ENCODE measurements at places on chromosomes 4 and X.

GRCh38 chrX:9532349-9532748 lies 67.5 kb downstream of the TBL1X start:
- no peak for DNase-seq

DNA sequence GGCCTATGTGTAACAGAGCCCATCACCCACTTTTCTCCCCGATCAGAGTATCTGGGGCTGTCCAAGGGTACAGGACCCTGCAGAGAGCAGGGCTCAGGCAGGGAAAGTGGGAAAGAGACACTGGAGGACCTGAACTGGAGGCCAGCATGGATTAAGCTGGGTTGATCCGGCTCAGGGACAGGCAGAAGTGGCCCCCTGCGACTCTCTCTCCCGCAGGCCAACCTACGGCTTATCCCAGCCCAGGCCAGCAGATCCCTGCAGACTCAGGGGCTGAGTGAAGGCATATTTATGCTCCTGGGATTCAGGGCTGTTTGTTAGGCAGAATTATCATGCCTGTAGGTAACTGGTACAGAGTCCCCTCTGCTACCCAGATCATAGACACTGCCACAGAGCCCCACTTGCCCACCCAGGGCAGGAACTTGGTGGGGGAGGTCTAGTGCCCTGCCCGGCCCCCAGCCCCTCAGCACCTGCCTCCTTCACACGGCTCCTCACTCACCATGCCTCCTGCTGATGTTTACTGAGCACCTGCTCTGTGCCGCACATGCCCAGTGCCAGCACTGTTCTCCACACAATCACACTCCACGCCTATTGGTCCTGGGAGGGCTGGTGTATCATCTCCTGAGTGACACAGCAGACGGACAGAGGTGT lies 87.3 kb downstream of the ADRA2C start:
- DNase-seq = no peak

GRCh38 chr4:75512386-75513211 lies 1.6 kb downstream of the RCHY1 start:
- no peak for DNase-seq

DNA sequence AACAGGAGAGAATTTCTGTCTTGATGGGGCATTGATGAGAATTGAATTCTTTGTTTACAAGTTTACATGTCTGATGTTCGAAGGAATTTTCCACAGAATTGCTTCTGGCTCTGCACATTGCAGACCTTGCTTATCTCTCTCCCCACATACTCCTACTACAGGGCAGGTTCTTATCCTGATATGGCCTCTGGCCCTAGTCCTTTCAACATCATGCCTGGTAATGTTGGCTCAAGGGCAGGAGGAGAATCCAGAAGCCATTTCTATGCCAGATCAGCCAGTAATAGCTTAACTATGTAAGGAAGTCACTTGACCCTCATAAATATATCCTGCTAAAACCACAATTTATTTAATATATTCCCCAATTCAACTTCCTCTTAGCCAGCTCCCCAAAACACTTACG lies 24.3 kb upstream of the TSPAN5 start:
- DNase-seq = no peak

GRCh38 chr4:133095591-133095990 lies 53.5 kb upstream of the PCDH10 start:
- DNase-seq = no peak

DNA sequence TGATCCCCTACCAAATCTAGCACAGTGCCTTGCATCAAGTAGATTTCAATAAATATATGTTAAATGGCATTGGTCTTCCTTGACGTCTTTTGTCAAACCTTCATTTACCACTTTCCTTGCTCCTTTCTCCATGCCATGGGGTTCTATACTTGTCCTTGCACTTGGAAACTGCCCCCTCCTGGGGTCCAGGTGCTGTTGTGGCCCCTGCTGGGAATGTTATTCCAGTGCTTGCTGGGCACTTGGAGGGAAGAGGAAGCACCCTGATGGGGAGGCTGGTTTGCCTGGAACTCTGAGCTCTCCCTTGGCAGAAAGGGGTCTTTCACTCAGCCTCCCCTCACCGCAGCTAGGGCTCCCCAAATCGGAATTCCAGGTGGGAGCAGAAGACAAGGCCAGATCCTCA lies 18.9 kb downstream of the ZNF275 start:
- DNase-seq = no peak

- no peak for DNase-seq
These were observed 40.6 kb upstream of the SERTM2 start for GRCh38 chrX:111470681-111471403.

GRCh38 chr4:156596026-156596425 lies 375.6 kb downstream of the PDGFC start:
- DNase-seq = no peak

DNA sequence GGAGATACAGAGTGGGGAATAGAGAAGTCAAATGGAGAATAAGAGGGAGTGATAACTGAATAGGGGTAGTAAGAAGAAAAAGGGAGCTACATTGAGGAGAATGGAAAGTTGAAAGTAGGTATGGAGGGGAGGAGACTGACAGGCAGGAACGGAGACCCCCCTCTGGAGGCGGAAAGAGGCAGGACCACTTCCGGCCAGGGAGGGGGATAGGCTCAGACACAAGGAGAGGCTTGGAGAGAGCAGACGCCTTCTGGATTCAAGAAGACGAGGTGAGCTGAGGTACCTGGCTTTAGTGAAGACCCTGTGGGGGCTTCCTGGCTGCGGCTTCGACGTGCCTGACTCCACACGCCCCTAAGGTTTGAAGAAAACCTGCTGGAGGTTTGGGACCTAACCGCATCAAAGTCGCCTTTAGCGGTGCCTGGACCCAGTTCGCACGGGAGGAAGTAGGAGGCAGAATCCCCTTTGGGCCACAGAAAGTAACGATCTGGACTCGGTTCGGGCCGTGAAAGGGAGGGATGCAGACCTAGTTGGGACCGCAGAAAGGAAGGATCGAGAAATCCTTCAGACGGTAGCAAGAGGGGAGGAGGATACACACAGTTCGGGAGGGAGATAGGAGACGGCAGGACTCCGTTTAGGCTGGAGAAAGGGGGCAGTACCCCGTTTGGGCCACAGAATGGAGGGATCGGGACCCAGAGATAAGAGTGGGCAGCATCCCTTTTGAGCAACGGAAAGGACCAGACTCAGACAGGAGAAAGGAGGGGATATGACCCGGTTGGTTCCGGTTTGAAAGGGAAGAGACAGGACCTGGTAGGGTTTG lies at the start of gene TRO:
TSS of gene TRO (plus strand) at position 215 of the 817 bp plus-strand sequence. CDS start 1,423 bp downstream, outside the sequence.
- DNase-seq = peak; percentile 39

DNA sequence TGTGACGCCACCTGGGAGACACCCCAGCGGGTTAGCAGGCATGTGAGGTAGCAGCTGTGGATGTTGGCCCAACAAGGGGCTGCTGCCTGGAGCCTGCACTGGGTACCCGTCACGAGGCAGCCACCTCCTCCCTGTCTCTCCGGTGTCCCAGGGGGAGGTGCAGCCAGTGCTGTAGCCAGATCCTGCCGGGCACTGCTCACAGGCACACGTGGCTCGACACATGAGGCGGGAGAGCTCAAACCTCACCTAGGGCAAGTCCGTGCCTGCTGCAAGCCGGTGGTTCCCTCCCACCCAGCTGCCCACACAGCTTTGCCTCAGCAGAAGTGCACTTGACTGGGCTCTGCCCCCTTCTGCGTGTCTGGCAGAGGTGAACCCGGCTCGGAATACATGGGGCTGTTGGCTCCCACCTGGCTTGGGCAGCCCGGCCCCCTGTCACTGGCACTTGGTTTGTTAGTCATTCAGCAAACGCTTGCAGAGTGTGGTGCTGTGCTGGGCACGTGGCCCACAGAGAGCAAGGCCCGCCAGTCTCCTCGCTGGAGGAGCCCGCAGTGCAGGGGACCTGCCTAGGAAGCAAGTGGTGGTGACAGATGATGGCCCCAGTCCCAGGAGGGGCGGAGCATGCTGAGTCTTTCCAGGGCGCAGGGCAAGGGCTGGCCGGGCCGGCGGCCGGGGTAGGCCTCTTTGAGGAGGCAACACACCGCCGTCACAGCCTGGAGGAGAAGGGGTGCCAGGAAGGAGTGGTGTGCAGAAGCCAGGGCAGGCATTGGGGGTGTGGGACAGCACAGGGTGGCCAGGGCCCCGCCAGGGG lies 10.1 kb upstream of the SH3TC1 start:
- peak; percentile 95 for DNase-seq

- no peak for DNase-seq
These were observed 15.3 kb downstream of the GRIA3 start for GRCh38 chrX:123199338-123199737.

- DNase-seq = no peak
These were observed 738 bp upstream of the TSPAN5 start for GRCh38 chr4:98659106-98659592.

DNA sequence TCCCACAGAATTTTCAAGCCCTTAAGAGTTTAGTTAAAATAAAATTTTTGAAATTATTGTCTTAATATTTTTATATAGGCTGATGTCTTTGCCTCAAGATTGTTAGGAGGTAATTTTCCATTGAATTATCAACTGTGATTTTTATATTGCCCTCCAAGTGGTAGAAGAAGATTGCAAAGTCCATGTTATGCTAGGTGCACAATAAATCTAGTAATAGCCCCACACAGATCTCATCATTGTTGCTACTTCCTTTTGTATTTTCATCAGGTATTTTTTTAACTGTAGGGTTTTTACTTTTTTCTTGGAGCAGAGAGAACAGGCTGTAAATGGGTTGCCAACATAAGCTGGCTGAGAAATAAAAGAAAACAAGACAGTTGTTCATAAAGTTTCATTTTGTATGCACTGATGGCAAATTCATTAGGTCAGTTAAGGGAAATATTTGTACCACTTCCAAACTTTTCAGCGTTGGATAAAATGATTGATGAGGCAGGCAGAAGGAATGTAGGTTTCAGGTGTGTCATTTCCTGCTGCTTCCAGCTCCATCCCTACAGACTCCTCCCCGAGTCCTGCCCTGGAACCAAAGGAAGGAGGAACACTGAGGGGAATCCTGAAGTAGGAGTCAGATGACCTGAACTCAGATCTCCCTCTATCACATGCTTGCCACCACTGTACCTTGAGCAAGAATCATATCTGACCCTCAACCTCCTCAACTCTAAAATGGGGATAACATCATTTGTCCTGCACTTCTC lies 105.5 kb downstream of the PRRG1 start:
- no peak for DNase-seq

DNA sequence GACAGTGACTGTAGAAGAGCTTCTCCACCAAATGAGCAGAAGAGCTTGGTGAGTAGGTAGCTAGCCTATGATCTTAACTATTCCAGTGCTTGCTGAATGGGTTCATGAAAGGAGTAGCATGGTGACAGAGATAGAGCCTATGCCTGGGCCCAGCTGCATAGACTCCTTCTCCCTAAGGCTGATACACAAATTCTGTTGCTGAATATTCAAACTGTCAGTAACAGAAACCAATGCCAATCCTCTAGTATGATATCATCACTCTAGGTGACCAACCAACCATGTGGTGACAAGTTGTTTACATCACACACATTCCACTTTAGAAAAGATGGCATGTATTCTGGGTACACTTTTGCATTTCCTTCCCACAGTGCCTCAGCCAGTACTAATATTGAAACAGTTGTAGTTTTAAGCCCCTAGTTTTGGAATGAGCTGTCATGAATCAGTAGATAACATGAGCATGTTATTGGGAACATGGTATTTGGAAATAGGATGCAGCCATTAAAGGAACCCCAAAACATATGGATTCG lies 103.4 kb upstream of the GRXCR1 start:
- no peak for DNase-seq

GRCh38 chr4:8642651-8643321 lies 50.2 kb downstream of the CPZ start:
- no peak for DNase-seq

- no peak for DNase-seq
These were observed 59.3 kb downstream of the MAD2L1 start for GRCh38 chr4:120007191-120007871.

- no peak for DNase-seq
These were observed 186.1 kb downstream of the ENOX2 start for GRCh38 chrX:130716781-130717413.

DNA sequence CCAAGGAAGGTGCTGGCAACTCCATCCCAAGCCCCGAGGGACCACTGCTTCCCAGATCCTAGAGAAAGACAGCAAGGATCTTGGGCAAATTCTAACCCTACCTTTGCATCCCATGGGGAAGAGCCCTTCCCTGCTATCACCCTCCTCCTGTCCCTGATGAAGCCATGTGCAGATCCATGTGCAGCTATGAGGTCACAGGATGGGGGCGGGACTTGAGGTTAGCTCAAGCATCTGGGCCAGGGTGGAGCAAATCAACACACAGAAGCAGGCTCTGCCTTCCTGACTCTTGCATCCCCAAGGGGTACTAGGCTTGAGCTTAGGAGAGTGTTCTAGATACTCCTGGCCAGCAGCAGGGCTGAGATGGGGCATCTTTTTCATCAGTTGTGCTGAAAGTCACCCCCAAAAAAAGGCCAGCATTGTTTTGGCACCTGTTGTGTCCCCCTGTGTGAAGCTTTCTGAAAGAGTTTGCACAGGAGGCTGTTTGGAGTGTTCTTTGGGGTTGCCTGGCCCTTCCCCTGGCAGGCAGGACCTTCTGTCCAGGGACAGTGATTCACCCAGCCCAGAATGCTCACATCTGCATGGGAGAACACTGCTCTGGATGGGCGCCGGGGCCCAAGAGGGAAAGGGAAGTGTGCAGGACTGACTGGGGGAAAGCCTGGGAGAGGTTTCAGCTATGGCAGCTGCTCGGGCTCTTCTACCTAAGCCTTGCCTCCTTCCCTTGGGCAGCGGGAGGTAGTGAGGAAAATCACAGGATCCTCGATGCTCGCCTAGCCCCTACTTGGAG lies 50.8 kb downstream of the PRPS1 start:
- DNase-seq = no peak

GRCh38 chrX:1274786-1275185 lies 6.2 kb downstream of the CSF2RA start:
- DNase-seq = no peak

- no peak for DNase-seq
These were observed 31.6 kb downstream of the CTBP1 start for GRCh38 chr4:1217366-1217765.

DNA sequence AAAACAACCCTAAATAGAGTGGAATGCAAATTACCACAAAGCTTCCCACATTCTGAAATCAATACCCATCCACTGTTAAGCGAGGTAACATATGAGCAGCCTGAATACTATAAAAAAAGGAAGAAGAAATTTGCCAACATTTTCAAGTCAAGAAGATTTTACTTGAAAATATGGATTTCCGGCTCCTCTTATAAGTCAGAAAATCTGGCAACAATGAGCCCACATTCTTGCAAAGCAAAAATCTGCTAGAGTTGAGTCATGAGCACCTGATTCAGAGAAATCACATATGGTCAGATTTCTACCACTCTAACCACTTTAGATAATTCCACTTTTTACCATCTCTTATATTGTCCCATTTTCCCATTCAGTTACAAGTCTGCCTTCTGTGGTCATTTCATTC lies 395.7 kb downstream of the DTHD1 start:
- DNase-seq = peak; percentile 29

- DNase-seq = peak; percentile 8
These were observed 8.8 kb downstream of the GPRASP1 start for GRCh38 chrX:102659790-102660757.
